ENCODE measurements at places on chromosomes 4 and X. TPM values are rescaled to one million over a fixed set of nuclear protein-coding genes. Genes with fewer than 3 reads are reported as not detected.

The MAOB gene
- 19.5 TPM for total RNA-seq

The ASMT gene
- total RNA-seq = not detected

The SSX2B gene
- total RNA-seq = not detected

The CDKL2 gene
- total RNA-seq = 22.6 TPM

The PPARGC1A gene
- 9.1 TPM for total RNA-seq

The GLRA3 gene
- total RNA-seq = 0.03 TPM

DNA sequence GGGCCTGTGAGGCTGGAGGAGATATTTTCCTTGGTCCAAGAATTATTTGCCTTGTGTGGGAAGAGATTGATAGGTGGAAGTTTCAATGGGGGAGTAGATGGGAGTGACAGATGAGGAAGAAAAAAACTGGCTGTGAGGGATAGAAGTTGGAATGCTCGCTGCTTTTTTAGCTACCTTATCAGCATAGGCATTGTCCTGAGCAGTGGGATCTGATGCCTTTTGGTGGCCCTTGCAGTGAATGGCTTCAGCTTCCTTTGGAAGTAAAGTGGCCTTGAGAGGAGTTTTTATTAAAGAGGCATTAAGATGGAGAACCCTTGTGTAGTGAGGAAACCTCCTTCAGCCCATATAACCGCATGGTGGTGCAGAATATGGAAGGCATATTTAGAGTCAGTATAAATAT is 16.0 kb downstream of the KLKB1 start:
- H3K4me3 ChIP-seq = no peak overlapping the region
- no peak overlapping the region for H3K27ac ChIP-seq
- no peak for DNase-seq
- no peaks in the 10 kb centered on the region for H3K27me3 ChIP-seq
- no peaks in the 10 kb centered on the region for H3K36me3 ChIP-seq

DNA sequence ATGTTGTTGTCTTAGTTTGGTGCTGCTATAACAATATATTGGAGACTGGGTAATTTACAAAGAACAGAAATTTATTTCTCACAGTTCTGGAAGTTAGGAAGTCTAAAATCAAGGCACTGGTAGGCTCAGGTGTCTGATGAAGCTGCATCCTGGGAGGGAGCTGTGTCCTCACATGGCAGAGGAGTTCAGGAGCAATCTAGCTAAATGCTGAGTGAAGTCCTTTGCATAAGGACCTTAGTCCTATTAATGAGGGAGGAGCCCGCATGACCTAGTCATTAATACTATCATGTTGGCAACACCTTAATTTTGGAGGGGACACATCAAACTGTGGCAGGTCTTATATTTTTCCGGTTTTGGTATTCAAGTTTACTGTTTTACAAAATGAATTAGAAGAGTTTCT is 36.0 kb upstream of the NSUN7 start:
- H3K4me1 ChIP-seq = no peaks in the 10 kb centered on the region
- no peaks in the 10 kb centered on the region for H3K27me3 ChIP-seq
- H3K36me3 ChIP-seq = no peaks in the 10 kb centered on the region
- DNase-seq = no peak
- no peak overlapping the region for H3K4me3 ChIP-seq

- H3K27me3 ChIP-seq = peaks cover 12% of the 10 kb centered on the region
- H3K27ac ChIP-seq = no peak overlapping the region
- no peak for DNase-seq
- no peak overlapping the region for H3K4me3 ChIP-seq
Observed at GRCh38 chrX:132520213-132520612, 31.4 kb upstream of the MBNL3 start.

GRCh38 chrX:115058276-115058675 is 40.9 kb upstream of the IL13RA2 start:
- H3K27me3 ChIP-seq = no peaks in the 10 kb centered on the region
- H3K36me3 ChIP-seq = no peaks in the 10 kb centered on the region
- no peak for DNase-seq
- H3K4me1 ChIP-seq = no peaks in the 10 kb centered on the region

DNA sequence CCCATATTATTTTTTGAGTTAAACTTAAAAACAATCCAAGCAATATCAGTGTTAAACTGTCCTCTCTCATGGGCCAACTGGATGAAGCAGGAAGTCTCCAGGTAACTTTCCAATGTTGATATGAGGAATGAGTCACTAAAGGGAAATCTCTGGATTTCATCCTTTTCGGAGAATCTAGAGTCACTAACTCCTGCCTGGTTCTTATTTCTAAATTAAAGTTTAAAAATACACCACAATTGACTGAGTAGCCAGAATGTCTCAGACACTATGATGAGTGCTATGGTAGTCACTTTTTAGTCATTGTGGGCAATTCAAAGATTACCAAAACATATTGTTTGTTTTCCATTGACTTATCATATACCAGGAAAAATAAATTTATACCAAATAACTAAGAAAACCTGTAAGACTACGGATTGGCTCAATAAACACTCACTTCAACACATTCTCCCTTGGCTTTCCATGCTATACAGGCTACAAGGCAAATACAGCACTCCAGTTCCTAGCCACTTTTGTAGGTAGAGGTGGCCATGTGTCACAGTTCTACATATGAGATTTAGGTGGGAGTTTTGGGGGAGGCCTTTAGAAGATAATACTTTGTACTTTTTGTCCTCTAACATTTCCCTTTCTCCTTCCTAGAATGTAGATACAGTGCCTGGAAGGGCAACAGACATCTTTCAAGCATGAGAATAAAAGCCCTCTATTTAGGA is 8.6 kb downstream of the SLC9B2 start:
- H3K4me1 ChIP-seq = no peaks in the 10 kb centered on the region
- no peaks in the 10 kb centered on the region for H3K36me3 ChIP-seq

DNA sequence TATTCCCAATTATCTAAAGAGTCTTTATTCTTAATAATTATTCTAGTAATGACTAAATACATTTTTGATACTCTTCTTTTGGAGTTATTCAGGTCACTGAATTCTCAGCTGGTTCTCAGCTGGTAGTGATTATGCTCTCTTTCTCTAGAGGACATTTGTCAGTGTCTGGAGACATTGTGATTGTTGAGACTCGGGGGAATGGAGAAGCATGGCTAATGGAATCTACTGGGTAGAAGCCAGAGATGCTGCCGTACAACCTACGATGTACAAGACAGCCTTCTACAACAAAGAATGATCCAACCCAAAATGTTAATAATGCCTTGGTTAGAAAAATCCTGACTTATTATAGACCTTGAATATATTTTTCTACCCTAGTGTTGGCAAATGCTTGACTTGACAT is 149.2 kb upstream of the ANKRD50 start:
- H3K36me3 ChIP-seq = no peaks in the 10 kb centered on the region
- no peaks in the 10 kb centered on the region for H3K27me3 ChIP-seq
- no peak for DNase-seq
- H3K4me3 ChIP-seq = no peak overlapping the region
- no peaks in the 10 kb centered on the region for H3K4me1 ChIP-seq
- no peak overlapping the region for H3K27ac ChIP-seq

- H3K36me3 ChIP-seq = no peaks in the 10 kb centered on the region
- H3K27me3 ChIP-seq = no peaks in the 10 kb centered on the region
- no peaks in the 10 kb centered on the region for H3K4me1 ChIP-seq
- DNase-seq = no peak
- H3K27ac ChIP-seq = no peak overlapping the region
Observed at GRCh38 chrX:12042615-12043014, 95.7 kb upstream of the FRMPD4 start.
